ENCODE measurements at places on chromosomes 7 and 10.

DNA sequence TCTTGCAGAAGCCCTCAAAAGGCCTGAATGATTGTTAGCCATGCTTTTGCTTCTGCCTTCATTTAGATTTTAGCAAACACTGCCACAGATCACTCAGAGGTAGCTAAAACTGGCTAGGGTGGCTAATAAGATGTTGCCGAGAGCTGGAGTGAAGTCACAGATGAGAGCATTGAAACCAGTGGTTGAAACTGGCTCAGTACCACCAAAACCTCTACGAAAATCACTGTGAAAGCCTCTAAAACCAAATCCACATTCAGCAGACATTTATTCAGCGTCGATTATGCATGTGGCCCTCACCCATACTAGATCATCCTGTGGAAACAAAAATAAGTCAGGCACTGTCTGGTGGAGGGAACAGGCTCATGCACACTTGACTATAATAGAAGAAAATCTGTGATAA is 50.8 kb downstream of the PIK3CG start:
- no peak for DNase-seq

DNA sequence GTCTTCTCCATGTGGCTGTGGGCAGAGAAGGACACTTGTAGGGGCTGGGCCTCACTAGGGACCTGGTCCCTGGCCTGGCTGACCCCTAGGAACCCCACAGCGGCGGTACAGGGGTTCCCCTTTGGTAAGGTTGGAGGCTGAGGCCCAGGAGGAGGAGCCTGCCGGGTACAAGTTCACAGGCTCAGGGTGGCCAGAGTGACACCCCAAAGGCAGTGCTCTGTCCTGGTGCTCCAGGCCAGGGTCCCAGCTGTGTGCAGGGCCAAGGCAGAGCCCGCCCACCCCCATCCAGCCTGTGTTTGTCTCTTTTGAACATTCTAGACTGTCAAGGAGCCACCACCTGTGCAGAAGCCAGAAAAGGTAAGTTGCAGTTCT is 23.3 kb downstream of the ANTXRL start:
- DNase-seq, result peak; percentile 23

DNA sequence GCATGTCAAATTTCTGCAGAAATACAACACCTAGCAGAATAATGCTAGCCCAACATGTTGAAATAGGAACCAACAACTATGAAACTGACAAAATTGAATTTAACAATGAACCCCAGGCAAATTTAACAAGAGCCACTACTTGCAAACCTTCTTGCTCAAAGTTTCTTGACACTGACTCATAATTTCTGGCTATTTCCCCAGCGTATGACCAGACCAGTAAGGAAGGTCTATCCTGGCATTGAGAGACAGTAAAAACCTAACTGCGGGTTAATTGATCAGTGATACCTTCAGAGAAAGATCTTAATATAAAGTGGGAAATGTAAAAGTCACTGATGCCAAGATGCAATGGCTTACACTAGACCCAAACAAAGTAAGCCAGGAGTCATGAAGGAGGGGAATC is 510.1 kb downstream of the ARL4A start:
- DNase-seq, result no peak

- no peak for DNase-seq
Measured at GRCh38 chr10:99894613-99895012, 112.2 kb downstream of the ABCC2 start.

Measured in activated naive CD8-positive, alpha-beta T cell treated with anti-CD3 and anti-CD28 coated beads, Interleukin-2, amount 10 ng/mL, durations not matched to agents 7 days and 5 days (primary cell).